NCI-H446 treated with DMSO at 0.1 percent for 48 hours (cell line): ENCODE measurements at places on chromosomes 7 and 10.

- DNase-seq: no peak
Observed at GRCh38 chr10:48981310-48981907, 41.8 kb upstream of the LRRC18 start.

- DNase-seq: no peak
Observed at GRCh38 chr10:131580076-131580652, 268.6 kb upstream of the TCERG1L start.

DNA sequence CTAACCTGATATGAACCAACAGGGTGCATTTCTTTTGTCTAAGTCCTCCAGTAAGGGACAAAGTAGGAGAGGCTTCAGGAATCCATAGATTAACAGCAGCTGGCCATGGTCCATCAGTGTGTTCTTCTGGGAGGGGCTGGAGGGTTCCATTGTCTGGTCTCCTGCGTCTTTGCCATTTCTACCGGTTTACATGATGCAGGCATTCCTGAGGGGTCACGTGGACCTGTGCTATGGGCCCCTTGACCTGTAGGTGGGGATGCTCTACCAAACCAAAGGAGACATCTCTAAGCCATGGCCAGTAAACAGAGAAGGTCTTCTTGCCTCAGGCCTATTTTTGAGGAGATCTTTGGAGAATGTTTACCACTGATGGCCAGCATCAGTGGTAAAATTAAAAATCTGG lies 28.7 kb upstream of the HABP2 start:
- DNase-seq: no peak

GRCh38 chr10:115525141-115525540 lies 432.0 kb downstream of the ATRNL1 start:
- DNase-seq: no peak

DNA sequence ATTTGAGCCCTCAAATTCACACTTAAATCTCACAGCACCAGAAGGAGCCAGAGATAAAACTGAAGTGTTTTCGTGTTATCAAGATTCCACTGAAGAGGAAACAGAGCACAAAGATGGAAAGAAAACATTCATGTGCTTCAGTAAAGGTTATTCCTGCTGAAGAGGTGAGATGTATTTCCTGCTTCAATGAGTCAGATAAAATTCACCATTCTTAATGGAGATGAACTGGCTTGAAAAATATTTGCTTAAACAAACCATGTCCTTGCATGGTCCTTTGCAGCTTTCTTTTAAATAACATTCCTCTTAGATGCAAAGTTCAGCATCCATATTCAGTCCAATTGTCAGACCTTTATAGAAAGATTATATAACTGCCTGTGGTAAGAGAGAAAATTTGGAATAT lies 294.2 kb downstream of the IPMK start:
- no peak for DNase-seq

DNA sequence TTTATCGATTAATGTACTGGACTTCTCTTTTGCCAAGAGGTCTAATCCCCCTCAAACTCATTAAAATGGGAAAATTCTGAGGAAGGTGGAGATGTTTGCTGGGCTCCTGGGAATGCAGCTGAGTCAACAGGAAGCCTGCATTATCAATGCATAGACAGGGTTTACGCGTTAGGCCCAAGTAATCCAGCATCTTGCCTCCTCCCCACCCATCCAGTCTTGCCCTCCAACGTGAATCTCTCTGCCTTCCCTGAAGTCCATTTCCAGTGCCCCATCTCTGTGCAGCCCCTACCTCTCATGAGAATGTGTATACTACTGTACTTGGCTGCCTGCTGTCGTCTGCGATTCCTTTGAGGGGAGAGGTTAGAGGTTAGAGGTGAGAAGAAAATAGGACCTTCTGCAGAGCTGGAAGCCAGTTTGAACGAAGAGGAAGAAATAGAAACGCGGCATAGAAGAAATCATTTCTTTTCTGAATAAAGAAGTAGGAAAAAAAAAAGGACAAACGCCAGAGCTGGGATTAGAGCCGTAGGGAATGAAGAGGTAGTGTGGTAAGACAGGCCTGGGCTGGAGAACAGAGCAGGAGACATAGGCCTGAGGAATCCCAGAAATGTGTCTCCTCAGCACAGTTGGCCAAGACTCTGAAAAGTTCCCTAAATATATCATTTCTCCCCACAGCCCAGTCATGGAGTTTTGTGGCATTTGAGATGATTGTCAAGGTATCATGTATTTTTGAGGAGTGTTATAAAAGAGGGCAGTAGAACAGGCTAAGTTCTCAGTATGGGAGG lies 75.6 kb downstream of the MYOF start:
- no peak for DNase-seq

GRCh38 chr10:130127364-130128061 lies 8.7 kb upstream of the GLRX3 start:
- peak; percentile 1 for DNase-seq

- no peak for DNase-seq
Observed at GRCh38 chr10:58691528-58691927, 178.9 kb downstream of the BICC1 start.

DNA sequence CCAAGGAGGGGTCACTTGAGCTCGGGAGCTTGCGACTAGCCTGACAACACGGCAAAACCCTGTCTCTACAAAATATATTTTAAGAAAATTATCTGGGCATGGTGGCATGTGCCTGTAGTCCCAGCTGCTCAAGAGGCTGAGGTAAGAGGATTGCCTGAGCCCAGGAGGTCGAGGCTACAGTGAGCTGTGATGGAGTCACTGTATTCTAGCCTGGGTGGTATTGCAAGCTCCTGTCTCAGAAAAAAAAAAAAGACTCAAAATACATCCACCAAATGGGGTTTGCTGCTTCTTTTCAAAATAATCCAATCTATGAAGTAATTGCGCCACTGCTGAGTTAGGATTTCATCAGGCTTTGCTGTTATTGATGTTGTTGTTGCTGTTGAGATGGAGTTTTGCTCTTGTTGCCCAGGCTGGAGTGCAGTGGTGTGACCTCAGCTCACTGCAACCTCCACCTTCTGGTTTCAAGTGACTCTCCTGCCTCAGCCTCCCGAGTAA lies 11.1 kb upstream of the VIM start:
- no peak for DNase-seq

DNA sequence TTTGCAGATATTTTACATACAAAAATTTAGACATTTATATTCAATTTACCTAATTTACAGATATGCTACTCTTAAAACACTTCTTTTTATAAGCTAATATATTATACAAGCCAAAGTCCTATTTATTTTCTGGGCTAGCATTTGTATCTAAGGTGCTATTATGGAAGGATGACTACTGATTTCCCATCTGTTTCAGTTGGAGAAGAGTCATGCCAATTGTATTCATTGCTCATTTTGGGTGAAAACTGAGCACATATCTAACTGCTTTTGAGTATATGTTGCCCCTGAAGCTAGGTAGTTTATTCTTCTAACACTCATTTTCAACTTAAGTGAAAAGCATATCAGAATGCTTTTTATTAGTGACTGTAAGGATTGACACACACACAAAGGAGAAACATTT lies 172.9 kb downstream of the CDK14 start:
- DNase-seq: peak; percentile 77

GRCh38 chr10:47329855-47330254 lies 7.6 kb downstream of the GDF2 start:
- DNase-seq: no peak
